ENCODE measurements at places on chromosomes 1 and 21.

GRCh38 chr1:239538239-239538988 lies 152.0 kb downstream of the CHRM3 start:
- no peak for DNase-seq

GRCh38 chr21:20760221-20760620 lies 238.0 kb upstream of the NCAM2 start:
- DNase-seq, result no peak

DNA sequence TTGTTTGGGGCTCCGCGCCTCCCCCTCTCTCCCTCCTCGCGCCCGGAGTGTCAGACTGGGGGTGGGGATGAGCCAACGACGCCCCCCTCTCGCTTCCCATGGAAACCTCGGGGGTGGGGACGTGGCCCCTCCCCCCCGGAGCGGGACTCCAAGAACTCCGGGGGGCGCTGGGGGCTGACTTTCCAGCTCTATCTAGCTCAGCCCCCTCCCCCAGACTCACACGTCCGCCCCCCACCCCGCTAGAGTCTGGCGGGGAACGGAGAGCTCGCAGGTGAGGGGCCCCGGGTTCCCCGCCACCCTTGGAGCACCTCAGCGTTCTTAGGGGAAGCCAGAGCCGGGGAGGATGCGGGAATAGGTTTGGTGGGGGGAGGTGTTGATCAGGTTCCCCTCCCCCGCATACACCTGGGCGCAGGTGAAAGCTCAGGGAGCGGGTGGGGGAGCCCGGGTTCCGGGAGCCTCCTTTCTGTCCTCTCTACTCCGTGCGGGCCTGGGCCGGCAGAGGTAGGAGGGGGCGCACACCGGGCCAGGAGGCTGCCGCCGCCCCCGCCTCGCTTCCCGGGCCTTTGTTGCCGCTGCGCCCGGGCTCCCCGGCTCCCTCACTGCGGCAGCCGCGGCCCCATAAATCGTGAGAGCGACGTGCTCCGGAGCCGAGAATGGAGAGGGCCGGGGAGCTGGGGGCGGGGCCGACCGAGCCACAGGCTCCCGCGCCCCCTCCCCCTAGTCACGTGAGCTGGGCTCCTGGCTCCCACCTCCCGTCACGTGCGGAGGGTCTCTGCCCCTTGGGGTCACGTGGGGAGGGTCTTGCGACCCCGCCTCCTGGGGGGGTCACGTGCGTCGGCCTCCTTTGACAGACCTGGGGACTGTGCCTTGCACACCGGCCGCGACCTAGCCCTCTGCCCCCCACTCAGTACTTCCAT lies 1.9 kb downstream of the EFNA3 start:
- DNase-seq, result no peak

GRCh38 chr1:218349348-218350034 lies 4.4 kb downstream of the TGFB2 start:
- DNase-seq, result no peak

DNA sequence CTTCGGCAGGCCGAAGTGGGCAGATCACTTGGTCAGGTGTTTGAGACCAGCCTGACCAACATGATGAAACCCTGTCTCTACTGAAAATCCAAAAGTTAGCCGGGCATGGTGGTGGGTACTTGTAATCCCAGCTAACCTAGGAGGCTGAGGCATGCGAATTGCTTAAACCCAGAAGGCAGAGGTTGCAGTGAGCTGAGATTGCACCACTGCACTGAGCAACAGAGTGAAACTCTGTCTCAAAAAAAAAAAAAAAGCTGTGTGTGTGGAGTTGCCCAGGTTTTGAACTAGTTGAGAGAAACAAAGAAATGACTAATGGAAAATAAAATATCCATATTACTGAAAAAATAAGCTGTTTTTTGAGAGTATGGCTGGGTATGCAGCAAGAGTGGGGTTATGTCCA lies 100.2 kb downstream of the GTF2B start:
- no peak for DNase-seq

DNA sequence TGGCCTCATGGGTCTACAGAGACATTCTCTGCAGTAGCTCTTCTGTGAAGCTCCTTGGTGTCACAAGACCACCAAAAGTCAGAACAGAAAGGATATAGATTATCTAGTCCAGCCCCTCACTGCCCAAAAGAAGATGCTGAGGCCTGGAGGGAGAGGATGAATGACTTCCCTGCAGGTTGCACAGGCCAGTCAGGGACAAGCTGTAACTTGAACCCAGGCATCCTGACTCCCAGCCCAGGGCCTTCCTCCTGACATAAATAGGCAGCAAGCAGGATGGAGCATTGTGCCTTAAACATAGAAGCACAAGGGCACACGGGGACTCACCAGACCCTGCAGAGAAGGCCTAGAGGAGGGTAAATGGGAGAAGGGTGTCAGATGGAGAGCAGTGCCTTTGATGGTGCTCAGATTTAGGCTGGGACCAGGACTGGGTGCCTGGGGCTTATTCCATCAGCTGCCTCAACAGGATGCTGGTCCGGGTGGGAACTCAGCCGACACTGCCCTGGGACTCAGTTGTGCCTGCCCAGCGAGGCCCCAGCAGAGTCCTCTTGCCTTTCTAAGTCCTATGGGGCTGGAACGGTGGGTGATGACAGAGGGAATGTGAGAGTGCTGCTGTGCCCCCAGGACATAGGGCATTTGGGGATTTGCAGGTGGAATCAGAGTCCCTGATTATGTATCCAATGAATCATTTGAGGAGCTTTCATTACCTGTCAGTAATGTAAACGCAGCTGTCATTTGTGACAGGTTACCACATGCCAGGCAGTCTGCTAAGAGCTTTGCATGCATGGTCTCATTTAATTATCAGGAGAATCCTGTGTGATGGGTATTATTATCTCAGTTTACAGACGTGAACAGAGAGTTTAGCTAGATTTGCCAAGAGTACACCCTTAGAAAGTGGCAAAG lies 13.2 kb downstream of the S100A7A start:
- no peak for DNase-seq

DNA sequence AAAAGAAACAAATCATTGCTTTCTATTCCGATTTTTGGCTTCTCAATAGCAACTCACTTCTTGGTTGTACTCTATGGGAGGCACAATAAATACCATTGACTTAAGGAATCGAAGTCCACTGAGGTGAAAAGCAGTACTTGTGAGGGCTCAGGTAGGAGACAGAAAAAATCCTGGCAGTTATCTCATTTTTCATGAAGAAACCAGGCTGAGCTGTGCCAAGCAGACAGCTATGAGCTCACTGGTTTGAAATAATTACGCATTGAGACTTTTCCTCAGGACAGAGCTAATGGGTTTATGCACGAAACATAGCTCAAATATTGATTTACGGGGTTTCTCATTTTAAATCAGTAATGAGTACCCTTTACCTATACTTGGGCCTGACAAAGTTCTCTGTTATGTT lies 18.5 kb downstream of the COLGALT2 start:
- no peak for DNase-seq
